Stimulated activated CD4-positive, alpha-beta T cell treated with anti-CD3 and anti-CD28 coated beads, Interleukin-1b, Interleukin-23, amount 100 ng/mL, for 24 hours (primary cell): ENCODE measurements at places on chromosomes 2 and 18.

DNA sequence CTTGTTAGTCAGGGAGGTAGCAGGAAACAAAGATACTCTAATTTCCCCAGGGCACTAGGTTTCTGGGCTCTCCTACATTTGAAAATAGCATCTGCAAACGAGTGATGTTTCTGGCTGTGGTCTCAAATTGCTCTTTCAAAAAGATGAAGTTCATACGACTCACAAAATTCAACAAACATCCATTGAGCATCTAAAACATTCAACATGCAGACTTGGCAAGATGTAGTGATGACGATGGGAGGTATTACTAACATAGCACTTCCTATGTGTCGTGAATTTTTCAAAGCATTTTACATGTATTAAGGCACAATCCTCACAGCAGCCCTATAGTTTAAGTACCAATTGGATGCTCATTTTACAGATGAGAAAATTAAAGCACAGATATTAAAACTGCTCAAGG, 5.2 kb downstream of the CCBE1 start:
- DNase-seq: no peak

- DNase-seq: no peak
These were observed 127.5 kb upstream of the MMADHC start for GRCh38 chr2:149715005-149715592.

- no peak for DNase-seq
These were observed 54.7 kb downstream of the SPRED2 start for GRCh38 chr2:65377556-65378192.

- DNase-seq: no peak
These were observed 32.8 kb downstream of the COBLL1 start for GRCh38 chr2:164808776-164809175.

GRCh38 chr2:218041302-218042168, 27.5 kb upstream of the RUFY4 start:
- no peak for DNase-seq

DNA sequence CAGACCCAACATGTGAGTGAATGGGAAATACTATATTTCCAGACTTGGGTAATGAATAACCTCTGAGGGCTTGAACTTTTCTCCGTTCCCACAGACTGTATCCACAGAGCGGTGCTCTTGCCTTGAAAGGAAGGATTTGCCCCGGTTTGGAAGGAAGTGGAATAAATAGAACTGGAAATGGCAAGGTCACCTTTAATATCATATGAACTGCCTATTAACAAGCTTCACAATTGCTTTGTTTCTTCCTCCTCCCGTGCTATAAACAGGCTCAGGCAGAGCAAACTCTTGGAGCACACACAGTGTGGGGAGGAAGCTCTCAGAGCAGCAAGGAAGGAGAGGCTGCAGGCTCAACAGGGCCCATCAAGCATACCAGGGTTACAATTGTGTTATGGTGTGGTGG, 28.5 kb upstream of the DARS1 start:
- DNase-seq: no peak

GRCh38 chr18:45320724-45321123, 294.6 kb upstream of the SLC14A2 start:
- no peak for DNase-seq

DNA sequence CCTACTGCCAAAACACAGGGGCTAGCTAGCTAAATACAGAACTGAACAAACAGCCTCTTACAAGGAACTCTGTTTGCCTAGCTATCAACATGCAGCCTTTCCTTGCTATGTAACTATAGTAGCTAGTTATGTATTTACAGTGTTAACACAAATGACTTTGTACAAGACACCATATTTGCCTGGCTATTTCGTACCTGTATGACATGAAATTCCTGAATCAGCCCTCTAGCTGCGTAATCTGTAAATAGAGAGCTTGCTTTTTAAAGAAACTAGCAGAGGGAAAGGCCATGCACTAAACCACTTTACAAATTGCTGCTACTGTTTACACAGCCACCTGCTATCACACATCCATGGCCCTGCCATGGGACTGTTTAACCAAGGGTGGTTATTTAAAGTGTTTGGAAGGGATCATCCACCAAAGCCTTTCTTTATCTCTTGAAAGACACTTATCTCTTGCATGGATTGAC, 248.7 kb downstream of the TFCP2L1 start:
- no peak for DNase-seq

DNA sequence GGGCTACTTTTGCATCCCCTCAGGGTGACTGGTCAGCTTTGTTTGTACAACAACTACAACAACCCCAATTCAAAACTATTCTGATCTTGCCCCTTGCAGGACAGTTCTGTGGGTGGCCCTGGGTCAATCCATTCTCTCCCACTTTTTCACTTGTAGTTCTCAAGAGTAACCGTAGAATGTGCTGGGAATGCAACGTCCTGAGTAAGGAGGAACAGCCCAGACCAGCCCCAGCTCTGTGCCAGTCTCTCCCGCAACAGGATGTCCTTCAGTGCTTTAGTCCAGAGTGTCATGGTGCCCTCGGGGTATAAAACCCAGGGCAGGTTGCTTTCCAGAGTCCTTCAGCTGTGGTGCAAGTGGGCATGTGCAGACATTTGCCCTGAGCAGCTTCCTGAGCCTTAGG, 22.1 kb upstream of the TEX51 start:
- no peak for DNase-seq

- DNase-seq: no peak
These were observed 79.1 kb upstream of the MGAT4A start for GRCh38 chr2:98809878-98810587.

DNA sequence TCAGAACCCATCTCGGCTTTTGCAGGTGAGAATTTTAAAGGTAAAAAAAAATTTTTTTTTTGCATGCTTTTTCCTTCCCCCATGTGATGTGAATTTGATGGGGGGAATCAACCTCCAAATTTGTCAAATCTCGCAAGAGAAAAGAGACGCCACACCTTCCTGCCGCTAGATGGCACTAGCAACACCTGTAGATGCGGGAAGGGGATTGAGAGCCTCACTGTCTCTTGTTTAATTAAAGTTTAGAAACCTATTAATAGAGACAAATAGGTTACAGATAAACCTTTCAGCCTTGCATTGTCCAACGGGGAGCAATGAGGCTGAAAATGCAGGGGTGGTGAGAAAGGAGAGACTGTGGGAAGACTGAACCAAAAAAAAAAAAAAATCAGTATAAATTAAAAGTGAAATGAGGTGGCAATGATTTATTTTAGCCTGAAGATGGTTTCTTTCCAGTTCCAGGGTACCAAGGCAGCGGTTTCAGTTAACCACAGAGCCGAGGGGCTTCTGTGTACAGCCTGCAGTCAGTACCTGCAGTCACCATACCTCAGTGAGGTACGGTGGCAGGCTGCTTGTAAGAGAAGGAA, 84.6 kb downstream of the NRP2 start:
- DNase-seq: peak; percentile 18

- no peak for DNase-seq
These were observed 249.0 kb downstream of the EXOC6B start for GRCh38 chr2:72576861-72577260.

DNA sequence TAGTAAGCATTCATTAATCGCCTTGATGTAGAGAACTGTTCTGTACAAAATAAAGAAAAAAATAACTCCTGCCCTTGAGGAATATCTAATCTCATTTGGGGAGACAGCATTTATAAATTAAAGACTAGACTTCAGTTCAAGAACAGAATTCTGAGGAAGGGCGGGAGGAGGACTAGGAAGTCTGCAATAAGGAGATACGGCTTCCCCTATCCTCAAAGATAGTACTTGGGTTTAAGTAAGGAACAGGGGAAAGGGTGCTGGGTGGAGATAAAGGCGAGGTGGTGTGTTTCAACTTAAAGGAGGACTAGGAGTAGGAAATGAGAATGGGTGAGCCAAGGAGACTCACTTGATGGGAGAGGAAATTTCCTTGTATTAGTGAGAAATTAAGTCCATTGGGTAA, 121.9 kb upstream of the MSTN start:
- DNase-seq: no peak

DNA sequence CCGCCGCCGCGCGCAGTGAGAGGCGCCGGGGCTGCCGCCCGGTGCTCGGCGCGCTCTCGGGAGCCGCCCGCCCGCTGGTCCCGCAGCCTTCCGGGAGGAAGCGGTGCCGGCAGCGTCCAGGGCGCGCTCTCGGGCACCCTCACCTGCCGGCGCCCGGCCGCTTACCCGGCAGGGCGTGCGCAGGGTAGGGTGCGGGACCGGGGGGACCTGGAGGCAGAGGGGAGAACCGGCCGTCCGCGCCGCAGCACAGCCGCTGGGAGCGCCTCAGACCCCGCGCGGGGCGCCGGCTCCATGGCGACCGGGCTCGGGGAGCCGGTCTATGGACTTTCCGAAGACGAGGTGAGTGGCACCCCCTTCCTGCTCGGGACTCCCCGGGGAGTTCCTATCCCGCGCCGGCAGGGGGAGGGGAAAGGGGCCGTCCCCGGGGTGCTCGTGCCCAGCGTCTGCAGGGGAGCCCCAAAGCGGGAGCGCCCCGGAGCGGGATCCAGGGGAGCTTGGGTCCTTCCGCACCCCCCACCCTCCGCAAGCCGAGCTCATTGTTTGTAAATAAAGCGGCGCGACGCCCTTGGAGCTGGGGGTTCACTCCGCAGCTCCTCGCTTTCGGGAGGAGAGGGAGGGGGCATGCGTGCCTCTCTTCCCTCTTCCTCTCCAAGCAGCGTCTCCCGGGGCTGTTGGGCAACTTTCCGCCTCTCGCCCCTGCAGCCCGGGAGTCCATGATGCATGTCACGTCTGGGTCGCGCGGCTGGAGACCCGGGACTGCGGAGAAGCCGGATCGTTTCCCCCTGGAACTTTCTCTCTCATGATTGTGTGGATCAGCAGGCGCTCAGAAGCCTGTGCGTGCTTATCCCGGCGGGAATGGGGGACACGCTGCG, 580 bp downstream of the NEDD4L start:
- DNase-seq: no peak

DNA sequence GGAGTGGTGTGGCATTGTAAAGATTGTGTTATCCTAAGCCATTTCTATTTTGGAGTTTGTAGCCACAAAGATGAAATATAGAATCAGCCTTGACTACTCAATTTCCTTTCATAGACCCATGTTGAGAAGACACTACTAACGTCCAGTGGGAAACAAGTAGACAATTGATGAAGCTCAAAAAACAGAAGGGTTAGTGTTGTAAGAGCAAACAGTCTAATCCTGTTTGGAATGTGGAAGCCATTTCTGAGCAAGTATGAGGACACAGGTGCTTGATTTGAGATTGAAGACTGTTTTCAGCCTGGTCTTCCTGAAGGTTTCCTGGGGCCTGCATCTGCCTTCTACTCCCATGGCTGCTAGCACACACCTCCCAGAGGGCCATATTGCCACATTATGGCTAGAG, 29.1 kb downstream of the B3GNT2 start:
- no peak for DNase-seq

GRCh38 chr2:184765112-184765895, 167.0 kb downstream of the ZNF804A start:
- DNase-seq: no peak

GRCh38 chr2:43958397-43959275, 37.2 kb downstream of the LRPPRC start:
- DNase-seq: no peak

- no peak for DNase-seq
These were observed 5.0 kb downstream of the TACR1 start for GRCh38 chr2:75194184-75194868.

GRCh38 chr18:65769652-65770051, 18.8 kb downstream of the CDH7 start:
- DNase-seq: no peak

DNA sequence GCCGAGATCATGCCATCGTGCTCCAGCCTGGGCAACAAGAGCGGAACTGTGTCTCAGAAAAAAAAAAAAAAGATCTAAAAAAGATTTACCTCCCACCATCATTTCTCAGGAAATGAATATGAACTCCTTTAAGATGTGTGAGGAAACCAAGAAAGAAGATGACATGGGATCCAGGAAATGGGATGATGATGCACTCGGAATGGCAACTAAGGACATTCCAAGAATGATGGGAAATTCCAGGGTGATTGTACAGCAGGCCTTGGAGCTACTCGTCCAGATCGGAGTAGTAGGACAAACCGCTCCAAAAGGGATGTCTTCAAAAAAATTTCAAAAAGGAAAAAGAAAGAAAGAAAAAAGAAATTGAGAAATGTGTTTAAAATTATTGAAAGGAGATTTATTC, 84.9 kb upstream of the PMAIP1 start:
- no peak for DNase-seq

DNA sequence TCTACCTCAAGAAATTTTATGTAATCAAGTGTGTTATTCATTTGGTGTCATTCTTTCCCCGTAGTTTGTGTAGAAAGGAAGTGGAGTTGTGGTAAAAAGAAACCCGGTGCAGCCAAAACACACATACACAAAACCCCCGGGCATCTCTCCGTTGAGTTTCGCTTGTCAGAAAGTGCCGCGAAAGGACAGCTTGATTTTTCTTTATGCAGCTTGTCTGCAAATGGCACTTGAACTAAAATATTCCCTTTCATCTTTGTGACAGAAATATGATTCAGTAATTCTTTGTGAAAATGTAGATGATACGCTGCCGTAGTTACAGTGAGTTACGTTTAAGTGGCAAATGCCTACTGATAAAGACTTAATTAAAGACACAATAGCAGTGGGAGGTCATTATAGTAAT, 268.8 kb upstream of the SPRED2 start:
- DNase-seq: no peak

- DNase-seq: no peak
These were observed 69.2 kb upstream of the EPHA4 start for GRCh38 chr2:221641181-221641871.

DNA sequence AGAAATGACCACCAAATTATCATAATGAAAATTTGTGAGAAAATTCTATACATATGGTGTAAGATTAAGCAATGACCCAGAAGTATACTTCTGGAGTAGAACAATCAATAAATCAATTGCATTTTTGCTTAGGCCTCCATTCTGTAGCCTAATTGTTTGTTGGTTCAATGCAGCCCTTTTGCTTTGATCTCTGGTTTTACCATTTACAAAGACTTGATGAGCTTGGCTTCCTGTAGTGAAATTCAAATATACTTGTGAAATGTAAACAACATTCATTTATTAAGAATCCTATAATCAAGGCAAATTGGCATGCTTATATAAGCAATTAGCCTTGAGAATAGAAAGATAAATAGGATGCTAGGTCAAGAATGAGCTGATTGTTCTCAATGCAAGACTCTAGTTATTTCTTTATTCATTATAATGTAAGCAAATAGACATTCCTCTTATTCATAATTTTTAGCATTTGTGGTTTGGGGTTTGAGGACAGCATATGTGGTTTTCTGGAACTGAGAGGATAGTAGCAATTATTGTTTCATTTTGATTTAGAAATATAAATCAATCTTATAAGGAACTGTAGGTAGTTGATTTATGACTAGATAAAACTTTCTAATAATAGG, 9.7 kb downstream of the FMNL2 start:
- DNase-seq: no peak
